ENCODE measurements at places on chromosomes 5 and 9.

- DNase-seq: no peak
These were observed 212.2 kb downstream of the PDZD2 start for GRCh38 chr5:31850981-31851689.

GRCh38 chr5:122921826-122922225, 76.4 kb downstream of the SNX24 start:
- DNase-seq: no peak

- DNase-seq: no peak
These were observed 29.4 kb downstream of the WWC1 start for GRCh38 chr5:168320805-168321204.

DNA sequence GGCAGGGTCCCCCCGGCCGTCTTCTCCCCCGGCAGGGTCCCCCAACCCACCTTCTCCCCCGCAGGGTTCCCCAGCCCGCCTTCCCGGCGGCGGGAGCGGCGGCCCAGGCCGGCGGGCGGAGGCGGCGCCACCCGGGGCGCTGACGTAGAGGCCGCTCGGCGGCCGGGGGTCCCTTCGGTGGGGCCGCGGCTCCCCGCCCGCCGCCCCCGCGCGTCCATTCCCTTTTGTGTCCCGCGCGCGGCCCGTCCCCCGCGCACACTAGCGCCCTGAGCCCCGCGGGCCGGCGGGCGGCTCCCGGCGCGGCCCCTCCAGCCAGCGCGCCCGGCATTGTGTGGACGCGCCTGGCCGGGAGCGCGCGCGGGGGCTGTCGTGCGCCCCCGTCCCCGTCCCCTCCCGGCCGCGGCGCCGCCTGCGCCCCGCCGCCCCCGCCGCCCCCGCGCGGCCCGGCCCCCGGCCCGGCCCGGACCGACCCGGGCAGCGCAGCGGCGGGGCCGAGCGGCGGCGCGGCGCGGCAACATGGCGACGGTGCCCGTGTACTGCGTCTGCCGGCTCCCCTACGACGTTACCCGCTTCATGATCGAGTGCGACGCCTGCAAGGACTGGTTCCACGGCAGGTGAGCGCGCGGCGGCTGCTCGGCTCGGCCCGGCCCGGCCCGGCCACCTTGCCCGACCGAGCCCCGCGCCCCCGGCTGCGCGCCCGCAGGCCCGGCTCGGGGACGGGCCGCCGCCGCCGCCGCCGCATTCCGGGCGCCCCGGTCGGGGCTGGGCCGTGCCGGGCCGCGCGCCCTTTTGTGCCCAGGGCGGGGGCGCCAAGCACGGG, at the start of gene PHF2:
PHF2 (plus strand) TSS at position 327 of the 820 bp plus-strand sequence; CDS start at position 517, 190 bp downstream.
- peak; percentile 30 for DNase-seq

DNA sequence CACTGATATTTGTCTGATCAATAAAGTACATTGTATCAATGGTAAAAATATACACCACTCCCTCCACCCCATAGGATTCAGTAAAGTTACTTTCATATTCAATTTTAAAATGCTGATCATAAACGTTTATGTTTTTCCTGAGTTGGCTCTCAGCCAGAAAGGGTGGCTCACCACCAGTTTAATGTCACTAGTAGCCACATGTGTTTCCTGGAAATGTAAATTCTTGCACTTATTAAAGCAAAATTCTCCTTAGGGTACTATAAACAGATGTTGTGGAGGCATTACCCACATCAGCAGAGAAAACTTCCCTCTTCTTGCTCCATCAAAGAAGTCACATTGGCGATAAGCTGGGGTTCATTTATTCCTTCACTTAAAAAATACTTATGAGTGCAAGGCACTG, 210.3 kb downstream of the SREK1 start:
- DNase-seq: no peak

GRCh38 chr5:5017827-5018577, 122.1 kb upstream of the ADAMTS16 start:
- no peak for DNase-seq

DNA sequence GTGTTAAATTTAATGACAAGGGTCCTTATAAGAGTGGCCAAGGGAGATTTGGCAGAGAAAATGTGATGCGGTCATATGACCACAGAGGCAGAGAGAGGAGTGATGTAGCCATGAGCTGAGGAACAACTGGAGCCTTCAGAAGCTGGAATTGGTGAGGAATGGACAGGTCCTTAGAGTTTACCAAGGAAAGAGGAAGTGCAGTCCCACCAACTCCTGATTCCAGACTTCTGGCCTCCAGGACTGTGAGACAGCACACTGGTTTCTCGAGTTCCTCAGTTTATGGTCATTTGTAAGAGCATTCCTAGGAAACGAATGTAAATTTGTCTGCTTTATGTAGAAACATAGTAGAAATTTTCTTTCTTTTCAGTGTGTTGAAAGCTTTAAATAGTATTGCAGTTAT, 410.1 kb downstream of the CDH18 start:
- DNase-seq: no peak

DNA sequence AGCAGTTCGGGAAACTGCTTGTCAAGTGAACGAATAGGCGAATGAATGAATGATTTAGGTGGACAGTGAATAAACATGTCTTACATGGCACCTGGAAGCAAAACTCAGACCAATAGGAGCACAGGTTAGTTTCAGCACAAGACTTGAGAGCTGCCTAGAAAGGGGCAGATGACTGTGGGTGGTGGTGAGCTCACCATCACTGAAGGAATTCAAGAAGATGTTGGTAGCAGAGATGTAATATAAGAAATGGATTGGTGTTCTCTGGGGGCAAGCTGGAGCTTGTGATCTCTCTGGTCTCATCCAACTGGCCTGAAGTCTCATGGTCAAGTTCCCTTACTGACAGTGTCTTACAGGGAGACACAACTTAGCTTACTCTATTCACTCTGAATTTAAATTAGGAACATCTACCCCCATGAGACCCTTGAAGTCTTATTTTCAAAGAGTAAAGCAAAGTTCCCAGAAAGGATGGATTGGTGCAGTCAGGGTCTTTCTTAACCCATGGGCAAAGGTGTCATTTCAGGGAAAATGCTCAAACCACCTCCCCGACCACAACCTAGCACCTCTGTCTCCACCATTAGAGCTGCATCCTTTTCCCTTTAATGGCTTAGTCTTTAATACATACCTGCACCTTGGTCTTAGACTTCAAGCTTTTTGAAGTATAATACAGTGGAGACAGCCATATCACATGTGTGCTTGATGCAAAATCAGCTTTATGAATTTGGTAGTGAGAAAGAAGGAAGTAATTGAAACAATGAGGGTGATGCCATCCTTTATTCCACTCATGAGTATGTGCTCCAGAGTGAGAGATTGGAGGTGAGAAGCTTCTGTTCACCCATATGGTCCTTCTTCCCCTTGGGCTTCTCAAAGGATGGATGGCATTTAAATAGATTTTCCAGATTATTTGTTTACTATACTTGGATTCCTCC, 5.1 kb downstream of the LCP2 start:
- no peak for DNase-seq

GRCh38 chr9:104256696-104257062, 162.6 kb downstream of the SMC2 start:
- no peak for DNase-seq

DNA sequence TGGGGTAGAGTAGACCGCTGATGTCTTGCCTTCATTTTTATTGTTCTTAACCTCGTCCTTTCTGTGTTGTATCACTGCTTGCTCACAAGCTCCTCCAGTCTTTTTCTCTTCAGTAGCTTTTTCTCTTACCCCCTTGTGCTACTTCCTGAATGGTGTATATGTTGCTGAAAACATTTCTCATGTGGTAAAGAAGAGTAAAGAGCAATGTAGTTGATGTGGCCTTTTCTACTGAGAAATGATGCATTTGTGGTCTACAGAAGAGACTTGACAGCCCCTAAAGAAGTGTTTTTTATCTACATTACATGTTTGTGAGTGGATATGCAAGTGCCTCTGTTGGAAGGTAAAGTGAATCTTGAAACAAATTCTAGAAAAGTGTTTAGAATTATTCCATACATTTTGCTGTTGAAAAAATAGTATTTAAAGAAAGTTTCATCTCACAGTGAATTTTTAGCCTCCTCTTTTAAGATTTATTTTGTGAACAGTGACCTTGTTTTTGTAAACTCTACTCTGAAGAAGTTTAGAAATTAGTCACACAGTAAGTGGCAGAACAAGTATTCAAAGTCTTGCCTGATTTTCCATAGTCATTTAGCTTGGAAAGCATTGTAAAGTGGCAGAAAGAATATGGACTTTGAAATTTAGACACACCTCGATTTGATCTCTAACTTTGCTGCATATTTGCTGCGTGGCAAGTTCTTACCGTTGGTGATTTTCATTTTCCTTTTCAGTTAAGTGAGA, 17.4 kb downstream of the CDC42SE2 start:
- DNase-seq: peak; percentile 90

- DNase-seq: no peak
These were observed 507 bp downstream of the CTNND2 start for GRCh38 chr5:11903614-11904264.

DNA sequence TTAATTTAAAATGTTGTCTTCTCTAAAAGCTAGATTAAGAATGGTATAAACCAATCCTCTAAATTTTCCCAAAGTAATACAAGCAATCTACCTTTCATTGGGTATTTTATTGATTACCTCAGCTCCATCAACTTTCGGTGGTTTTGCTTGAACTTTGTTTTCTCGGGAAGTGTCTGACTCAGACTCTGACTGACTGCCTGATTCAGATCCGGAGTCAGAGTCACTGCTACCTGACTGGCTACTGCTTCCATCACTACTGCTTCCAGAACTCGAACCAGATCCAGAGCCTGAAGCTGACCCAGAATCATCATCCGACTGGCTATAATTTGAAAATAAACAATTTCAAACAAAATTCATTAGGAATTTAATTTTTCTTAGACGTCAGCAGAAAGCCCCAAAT, 24.0 kb downstream of the CHD1 start:
- DNase-seq: no peak

DNA sequence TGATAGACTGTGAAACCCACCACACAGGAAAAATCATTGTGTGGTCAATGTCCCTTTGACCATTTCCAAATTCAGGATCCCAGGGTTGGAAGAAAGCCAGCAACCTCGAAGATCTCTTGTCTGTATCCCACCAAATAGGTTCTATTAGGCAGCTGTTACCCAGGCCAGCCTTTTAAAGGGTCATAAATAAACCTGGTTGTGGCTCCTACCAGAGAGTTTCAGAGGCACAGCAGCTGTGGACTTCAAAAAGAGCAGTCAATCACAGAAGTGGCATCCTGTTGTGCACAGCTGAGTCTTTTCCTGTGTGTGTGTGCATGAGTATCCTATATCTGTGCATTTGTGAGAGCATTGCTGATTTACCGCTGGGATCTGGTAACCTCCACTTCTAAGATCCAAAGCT, 23.7 kb upstream of the OR2S2 start:
- no peak for DNase-seq

DNA sequence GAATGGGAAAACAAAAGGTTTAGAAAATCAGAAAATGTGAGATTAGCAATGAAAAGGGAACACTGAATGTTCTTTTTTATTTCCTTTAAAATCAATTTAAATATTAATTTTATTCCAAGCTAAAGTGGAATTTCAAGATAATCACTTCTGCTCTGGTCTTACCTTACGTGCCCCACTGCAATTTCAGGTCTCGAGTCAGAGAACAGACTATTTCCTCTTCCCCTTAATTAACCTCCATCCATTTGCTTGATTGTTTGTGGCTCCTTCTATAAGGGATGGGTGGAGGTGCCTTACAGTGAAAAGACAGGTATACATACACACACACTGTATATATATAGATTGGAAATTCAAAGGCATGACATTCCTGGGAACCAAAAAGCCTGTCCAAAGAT, 137.1 kb downstream of the SUSD1 start:
- no peak for DNase-seq

- no peak for DNase-seq
These were observed 7.4 kb downstream of the SHC3 start for GRCh38 chr9:89171231-89171630.

DNA sequence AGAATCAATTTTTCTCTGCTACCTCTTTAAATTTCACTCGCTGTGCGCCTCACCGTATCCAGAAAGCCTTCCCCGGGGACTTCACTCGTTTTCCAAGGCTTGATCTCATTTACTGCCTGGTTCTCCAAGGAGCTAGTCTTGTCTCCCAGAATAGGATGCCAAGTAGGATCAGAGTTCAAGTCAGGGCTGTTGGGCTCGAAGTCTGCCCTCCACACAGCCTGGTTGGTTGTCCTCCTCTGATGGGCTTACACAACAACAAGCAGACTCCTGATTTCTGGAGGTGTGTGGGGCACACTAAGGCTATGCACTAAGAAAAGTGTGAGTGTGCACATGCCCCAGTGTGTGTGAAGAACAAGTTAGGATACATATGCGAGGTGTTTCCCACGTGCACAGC, 14.0 kb upstream of the TNIP1 start:
- DNase-seq: no peak

- DNase-seq: no peak
These were observed 3.5 kb upstream of the SNX30 start for GRCh38 chr9:112747094-112747493.

GRCh38 chr9:14062586-14063221, 251.2 kb downstream of the NFIB start:
- DNase-seq: no peak

DNA sequence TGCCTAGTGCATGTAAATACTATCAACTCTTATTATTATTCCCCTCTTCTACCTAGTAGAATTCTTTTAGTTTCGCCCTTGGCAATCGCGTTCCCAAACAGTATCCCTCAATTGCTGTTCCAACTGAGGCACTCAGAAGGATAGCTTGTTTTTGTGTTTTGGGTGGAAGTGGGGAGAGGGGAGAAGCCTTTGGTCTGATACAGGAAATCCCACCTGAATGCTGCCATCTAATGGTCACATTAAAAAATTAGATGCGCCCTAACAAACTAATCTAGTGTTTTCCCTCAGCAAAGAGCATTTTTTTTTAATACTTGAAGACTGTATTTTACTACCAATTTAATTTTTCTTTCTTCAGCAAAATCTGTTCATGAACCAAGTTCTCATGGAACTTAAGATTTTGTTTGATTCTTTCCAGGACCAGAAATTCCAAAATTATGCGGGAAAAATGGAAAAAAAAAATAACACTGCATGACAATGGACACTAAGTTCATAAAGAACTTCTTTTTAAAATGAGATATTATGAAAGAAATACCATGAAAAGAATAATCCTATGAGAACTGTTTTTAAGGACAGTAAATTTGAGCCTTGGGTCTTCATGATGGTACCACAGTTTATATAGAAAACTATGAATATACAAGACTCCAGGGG, 22.2 kb upstream of the GLDC start:
- no peak for DNase-seq

GRCh38 chr9:101460965-101461364, 25.4 kb upstream of the ALDOB start:
- no peak for DNase-seq

GRCh38 chr5:132233081-132233480, 5.4 kb upstream of the P4HA2 start:
- no peak for DNase-seq

DNA sequence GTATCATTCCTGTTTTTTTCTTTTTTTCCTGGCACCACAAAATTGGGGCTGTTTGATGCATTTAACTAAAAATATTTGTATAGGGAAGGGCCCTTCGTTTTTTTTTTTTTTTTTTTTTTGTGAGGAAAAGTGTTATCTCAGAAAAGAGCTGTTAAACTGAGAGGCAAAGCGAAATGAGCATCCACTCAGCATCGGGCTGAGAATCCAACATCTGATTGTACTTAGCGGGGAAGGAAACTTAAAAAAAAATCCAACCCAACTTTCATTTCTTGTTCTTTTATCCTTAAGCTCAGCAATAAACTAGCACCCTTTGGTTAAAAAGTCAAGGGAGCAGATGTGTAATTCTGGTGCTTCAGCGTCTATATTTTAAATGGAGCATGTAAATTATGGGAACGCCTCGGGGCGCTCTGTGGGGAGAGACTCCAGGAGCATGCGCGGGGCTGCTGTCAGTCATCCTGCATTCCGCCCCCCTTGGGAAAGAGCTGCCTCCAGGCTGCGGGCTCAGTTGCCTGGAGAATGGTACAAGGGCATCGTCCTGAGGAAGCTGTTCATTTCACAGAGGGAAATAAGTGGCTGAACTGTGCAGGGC, 33.3 kb downstream of the DMRT2 start:
- no peak for DNase-seq
